ENCODE measurements at places on chromosomes 12 and 14.

DNA sequence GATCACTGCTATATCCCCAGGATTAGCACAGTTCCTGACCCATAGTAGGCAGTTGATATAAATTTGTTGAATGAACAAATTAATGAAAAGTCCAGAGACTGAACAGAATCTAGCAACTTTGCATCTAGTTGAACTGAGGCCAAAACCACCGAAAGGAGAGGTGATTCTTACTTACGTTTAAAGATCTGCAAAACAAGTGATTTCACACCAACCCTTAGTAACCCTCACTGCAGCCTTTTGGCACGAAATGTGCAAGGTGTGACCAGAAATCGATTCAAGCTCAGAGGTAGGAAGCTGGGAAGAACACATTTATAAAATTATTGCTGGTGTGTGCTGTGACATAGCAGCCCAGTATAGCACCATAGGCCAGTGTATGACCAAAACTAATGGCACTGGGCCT lies 70.8 kb downstream of the SUDS3 start:
- no peak for DNase-seq

GRCh38 chr12:62192180-62192902 lies 67.9 kb upstream of the USP15 start:
- DNase-seq = no peak

GRCh38 chr14:81684696-81685095 lies 151.0 kb upstream of the SEL1L start:
- no peak for DNase-seq

DNA sequence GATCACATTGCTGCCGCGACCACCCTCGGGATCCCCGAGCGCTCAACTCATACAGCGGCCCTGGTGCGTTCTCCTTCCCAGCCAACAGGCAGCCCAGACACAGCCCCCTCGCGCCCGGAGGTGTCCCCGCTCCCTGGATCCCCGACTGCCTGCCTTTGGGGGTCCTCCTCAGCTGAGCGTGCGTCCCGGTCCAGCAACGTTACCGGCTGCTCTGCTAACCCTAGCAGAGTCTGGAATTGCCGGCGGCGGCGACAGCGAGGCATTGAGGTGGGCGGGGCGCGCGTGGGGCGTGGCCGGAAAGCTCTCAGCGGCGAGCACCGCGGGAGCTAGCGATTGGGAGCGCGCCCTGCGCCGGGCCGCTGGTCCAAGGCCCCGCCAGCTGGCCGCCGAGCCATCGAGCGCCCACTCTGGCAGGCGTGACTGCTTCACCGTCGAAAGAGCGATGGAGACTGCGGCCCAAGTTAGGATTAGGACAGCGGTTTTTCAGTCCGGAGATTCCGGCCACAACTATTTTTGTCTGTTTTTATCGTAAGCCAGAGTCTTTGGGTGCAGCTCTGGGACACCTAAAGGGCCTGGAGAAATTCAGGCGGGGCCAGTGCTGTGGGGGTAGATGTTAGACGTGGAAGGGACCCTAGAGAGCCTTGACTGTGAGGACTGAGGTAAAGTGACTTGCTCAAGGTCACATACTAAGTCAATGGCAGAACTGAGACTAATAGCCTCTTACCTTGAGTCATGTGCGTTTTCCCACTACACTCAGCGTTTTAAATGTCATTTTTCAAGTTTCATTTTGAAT lies at the start of gene HEATR5A:
HEATR5A (minus strand) TSS at position 232 of the 793 bp plus-strand sequence. CDS start 17,575 bp downstream, outside the sequence.
- peak; percentile 86 for DNase-seq

DNA sequence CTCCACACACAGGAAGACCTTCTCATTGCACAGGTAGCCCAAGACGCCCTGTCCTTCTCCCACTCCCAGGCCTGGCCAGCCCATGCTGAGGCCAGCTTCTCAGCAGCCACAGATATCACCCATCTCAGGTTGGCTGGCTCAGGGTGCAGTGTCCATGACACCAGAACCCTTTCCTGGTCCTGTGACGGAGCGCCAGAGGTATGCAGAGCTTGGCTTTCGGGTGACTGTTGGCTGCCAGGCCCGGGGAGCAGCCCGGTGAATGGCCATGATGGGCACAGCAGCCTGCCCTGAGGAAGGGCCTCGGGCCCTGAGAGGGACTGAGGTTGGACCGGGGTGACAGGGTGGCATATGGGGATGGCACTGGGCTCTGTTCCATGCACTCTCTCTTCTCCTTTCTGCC lies 173.4 kb downstream of the TSPAN9 start:
- no peak for DNase-seq

DNA sequence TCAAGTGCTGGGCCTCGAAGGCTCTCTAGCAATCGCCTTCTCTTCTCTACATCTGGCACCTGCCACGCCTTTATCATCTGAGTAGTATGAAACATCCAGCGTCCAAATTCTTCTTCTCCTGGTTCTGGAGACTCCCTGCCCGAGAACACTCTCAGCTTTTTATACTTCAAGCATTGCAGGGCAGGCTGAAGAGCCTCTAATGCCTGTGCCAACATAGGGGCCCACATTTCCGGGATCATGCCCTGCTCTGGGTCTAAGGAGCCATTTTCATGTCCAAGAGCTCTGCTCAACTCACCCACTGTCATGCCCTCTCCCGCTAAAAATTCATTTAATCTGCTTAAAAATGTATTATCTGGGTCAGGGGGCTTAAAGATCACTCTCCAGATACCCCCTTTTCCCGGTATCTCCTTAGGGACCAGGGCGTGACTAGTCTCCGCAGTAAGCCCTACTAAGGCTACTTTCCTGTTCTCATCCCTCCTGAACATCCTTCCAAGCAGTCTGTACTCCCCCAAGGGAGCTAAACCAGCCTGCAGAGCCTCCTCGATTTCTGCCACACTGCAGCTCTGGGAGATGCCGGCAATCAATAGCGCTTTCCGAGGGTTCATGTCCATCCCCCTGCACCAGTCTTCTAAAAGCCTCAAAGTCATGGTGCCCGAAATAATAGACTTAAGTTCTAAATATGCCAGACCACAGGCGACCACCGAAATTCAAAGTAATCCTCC lies 940 bp downstream of the MOAP1 start:
- no peak for DNase-seq

GRCh38 chr12:48811437-48812090 lies 6.7 kb upstream of the CACNB3 start:
- DNase-seq = no peak

DNA sequence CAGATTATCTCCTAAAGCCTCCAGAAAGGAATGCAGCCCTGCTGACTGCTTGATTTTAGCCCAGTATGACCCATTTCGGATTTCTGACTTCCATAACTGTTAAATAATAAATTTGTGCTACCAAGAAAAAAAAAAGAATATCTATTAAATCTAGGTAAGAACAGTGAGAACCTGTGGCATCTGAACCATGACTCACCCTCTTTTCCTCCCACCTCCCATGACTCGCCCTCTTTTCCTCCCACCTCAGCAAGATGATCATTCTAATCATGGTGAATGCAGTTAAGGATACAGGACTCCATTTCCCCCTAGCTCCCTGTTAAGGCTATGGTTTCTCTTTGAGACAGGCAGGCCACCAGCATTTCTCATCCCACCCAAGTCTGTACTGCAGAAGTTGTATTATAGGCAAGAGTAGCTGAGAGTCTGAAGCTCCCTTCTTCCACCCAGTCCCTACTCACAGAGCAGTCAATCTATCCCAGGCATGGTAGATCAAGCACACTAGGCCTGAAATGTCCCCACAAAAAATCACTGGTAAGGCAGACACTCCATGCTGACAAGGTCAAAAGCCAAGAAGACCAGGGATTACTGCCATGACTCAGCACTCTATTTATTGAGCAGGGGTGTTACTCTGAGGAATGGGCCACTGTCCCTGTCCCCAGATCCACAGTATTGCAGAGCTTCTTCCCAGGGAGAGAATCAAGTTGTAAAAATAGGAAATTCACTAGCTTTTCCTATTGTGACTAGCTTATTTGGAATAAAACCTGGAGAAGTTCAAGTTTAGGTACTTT lies 188.9 kb downstream of the ADAMTS20 start:
- DNase-seq = no peak

DNA sequence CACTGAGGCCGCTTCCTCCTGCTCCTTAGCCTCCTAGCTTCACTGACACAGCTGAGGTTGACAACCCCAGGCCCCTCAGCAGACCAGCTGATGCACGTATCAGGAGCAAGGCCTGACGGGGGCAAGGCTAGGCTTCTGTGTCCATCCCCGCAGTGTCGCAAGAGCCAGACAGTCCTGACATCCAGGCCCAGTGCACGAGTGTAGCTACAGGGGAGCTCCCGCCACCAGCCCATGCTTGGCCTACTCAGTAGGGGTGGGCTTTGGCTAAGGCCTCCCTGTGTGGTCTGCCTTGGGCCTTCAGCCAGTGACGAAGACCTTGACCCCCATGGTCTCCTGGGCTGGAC lies 179.1 kb downstream of the DPF3 start:
- DNase-seq = no peak

- DNase-seq = no peak
These were observed 153.6 kb downstream of the PTCSC3 start for GRCh38 chr14:36022765-36023410.

DNA sequence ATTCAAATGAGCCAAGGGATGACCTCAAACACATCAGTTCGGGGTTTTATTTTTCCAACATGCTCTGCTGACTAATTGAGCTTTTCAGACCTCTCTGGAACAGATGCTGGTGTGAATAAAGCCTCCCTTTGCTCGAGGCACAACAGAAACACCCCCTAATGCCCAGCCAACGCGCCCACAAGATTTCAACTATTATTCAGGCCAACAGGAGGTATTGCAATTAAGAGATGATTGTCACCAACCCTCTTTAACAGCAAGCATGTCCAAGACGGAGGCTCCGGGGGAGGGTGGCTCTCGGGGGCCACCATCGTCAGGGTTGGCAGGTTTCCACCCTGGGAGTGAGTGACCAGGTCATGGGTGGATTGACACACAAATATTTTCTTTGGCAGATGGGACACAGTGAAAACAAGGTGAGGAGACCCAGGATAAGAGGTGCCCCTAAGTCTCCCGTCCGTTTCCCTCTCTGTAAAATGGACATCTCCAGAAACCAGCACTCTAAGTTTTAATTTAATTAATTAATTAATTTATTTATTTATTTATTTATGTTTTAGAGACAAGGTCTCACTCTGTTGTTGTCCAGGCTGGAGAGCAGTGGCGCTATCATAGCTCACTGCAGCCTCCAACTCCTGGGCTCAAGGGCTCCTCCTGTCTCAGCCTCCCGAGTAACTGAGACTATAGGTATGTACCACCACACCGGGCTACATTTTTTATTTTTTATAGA lies 56.1 kb downstream of the MAP1LC3B2 start:
- DNase-seq = no peak

DNA sequence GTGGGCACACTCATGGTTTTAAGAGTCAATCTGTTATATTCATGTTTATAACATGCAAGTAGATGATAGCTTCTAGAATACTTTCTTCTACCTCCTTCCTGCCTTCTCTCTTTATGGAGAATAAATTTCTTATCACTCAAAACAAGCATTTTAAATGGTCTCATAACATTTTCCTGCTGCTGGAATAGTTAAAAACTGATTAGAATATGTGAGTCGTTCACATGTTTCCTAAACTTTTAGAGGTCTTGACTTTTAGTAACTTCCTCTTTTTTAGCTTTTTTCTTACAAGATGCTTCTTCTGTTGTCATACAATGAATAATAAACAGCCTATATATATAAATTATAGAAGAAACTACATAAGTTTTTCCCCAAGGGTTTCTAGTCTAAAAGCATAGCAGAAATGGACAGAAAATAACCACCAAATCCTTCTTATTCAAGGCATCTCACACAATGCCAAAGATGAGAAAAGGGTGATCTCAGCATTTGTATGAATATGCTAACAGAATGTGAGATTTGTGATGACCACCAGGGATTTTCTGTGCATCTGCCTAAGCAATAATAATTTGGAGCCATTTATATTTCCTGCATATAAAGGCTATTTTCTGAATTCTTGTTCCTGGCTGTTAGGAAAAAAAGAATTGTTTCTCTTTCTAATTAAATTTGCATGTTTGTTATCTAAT lies 127.8 kb downstream of the DAAM1 start:
- no peak for DNase-seq

DNA sequence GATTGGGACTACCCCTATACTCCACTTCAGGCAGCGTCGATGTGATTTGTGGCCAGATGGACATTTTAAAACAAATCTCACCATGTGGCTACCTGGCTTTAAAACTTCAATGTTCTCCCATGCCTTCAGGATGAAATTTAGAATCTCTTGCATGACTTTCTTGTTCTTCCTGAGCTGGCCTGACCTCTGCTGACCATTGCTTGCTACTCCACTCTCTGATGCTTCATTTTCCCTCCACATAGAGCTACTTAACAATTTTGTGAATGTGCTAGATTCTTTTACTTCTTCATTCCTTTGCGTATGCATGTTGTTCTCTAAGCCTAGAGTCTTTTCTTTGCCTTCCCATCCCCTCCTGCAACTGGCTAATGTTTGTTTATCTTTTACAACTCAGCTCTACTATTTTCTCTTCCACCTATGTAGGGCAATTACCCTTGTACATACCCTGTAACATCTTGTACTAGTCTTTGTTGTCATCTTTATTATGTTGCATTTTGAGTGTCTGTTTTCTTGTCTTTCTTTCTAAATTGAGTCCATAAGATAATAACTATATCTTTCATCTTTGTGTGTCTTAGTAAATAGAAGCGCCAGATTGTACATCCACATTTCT lies 41.2 kb downstream of the YLPM1 start:
- no peak for DNase-seq

- DNase-seq = no peak
These were observed 24.2 kb downstream of the DPF3 start for GRCh38 chr14:72869407-72870329.

DNA sequence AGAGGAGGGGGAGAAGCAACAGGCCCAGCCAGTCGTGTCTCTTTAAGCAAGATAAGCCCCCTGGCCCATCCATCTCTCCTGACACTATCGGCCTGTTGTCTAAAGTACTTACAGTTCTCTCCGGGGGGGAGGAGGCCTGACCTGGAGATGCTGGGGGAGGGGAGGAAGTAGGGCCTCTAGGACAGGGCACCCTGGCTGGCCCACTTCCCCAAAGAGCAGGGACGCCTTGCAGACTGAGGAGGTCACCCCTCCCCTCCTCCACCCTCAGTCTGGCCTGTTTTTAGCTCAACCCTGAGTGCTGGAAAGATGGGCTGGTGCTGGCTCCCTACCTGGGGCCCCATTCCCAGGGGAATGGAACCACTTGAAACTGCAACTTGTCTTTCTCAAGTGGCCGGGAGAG lies 70.3 kb downstream of the TBX5 start:
- DNase-seq = no peak

GRCh38 chr12:122356192-122356635 lies 66.3 kb downstream of the CLIP1 start:
- peak; percentile 33 for DNase-seq

DNA sequence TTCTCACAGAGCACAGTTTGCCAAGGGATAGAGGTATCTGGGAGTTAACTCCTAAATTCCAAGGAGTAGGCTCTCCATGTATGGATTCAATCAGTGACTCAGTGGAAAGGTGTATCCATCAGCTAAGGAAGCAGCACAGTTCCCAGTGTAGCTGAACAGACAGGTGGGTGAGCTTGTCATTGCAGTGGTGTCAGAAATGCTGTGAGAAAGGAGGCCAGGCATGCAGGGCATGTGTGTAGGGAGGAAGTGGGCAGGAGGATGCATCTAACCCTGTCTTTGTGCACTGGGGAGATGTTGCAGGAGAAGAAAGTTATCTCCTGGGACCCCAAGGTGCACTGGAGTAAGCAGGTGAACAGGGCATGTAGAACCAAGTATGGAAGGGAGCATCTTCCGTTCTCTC lies 539.0 kb downstream of the VRK1 start:
- no peak for DNase-seq

GRCh38 chr12:15707516-15708199 lies 81.5 kb downstream of the EPS8 start:
- DNase-seq = no peak
